WERI-Rb-1 (cell line): ENCODE measurements at places on chromosomes 12 and 14.

GRCh38 chr12:38370311-38370710 lies 53.7 kb downstream of the ALG10B start:
- no peak for DNase-seq

DNA sequence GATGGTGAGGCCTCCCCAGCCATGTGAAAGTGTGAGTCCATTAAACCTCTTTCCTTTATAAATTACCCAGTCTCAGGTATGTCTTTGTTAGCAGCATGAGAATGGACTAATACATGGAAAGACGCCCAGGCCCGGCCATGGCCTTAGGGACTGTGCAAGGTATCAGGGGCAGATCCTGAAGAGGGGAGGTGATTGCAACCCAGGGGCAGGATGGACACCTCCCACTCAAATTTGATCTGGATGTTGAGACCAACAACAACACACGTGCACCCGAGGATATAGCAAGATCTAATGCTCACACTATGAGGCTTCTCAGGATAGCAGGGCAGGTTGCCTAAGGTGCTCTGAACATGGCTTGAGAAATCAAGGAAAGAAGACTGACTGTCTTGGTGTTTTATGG lies 13.5 kb upstream of the SERPINA4 start:
- no peak for DNase-seq

DNA sequence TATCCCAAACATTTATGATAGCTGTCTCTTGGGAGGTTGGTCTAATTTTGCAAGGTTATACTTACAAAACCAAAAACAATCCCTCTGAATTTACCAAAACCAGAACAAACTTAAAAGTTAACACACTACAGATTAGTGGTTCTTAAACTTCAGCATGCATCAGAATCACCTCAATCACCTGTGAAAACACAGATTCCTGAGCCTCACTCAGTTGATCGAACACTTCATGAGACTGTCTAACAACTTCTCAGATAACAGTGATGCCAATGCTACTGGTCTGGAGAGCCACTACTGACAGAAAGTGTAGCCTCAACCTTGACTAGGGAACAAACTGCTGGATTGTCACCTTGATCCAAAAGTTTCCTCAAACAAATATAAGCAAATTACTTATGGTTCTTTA lies 44.2 kb downstream of the ATP2B1 start:
- no peak for DNase-seq

GRCh38 chr12:106999446-106999845 lies 12.5 kb upstream of the MTERF2 start:
- no peak for DNase-seq

DNA sequence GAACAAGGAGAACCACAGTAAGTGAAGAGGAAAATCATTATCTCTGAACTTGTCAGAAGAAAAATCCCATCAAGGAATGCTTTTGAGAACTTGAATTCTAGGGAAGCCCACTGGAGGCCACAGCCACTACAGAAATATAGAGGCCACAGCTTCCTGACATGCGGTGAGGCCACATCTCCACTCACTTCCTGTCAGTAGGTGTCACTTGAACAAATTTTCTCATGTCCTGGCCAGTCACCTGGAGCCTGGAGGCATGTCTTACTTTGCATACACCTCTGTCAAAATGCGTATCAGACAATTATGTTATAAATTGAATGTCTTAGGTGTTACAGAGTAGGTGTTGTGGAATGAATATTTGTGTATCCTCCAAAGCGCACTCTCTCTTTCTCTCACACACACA lies 370.3 kb downstream of the DAD1 start:
- no peak for DNase-seq

- no peak for DNase-seq
These were observed 22.7 kb downstream of the EIF2S3B start for GRCh38 chr12:10528174-10528953.
